ENCODE measurements at places on chromosomes 11 and 22.
A peak's percentile ranks its signal among the peaks of the same experiment; 100 is the strongest.

DNA sequence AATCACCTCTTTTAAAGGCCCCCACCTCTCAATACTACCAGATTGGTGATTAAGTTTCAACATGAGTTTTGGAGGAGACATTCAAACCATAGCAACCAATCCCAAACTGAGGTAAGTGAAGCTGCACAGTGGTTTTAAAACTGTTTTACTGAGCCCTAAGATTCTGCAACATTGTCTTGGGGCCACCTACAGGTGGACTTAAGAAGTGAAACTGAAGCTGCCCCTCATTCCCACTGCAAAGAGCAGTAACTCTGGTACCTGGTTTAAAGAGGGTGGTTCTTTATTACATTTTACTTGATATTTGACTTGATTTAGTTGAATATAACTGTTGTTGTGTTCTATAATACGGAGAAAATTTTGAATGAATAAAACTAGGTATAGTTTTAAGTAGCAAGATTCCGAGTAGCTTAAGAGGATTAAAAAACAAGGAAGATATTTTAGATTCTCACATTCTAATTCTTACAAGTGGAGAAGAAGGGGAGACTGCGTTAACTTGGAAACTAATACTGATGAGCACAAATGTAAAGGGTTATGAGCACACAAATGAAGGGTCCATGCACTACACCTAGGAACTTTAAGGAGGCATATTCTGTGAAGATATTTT is 26.7 kb downstream of the SYT9 start:
- no peak overlapping the region for H3K4me3 ChIP-seq
- DNase-seq: no peak
- peaks cover 15% of the 10 kb centered on the region for H3K4me1 ChIP-seq

GRCh38 chr11:16261836-16262644 is 94.3 kb downstream of the SOX6 start:
- H3K27ac ChIP-seq: no peak overlapping the region
- DNase-seq: no peak
- H3K27me3 ChIP-seq: no peaks in the 10 kb centered on the region
- H3K4me3 ChIP-seq: no peak overlapping the region
- H3K4me1 ChIP-seq: no peaks in the 10 kb centered on the region
- peaks cover 22% of the 10 kb centered on the region for H3K36me3 ChIP-seq

DNA sequence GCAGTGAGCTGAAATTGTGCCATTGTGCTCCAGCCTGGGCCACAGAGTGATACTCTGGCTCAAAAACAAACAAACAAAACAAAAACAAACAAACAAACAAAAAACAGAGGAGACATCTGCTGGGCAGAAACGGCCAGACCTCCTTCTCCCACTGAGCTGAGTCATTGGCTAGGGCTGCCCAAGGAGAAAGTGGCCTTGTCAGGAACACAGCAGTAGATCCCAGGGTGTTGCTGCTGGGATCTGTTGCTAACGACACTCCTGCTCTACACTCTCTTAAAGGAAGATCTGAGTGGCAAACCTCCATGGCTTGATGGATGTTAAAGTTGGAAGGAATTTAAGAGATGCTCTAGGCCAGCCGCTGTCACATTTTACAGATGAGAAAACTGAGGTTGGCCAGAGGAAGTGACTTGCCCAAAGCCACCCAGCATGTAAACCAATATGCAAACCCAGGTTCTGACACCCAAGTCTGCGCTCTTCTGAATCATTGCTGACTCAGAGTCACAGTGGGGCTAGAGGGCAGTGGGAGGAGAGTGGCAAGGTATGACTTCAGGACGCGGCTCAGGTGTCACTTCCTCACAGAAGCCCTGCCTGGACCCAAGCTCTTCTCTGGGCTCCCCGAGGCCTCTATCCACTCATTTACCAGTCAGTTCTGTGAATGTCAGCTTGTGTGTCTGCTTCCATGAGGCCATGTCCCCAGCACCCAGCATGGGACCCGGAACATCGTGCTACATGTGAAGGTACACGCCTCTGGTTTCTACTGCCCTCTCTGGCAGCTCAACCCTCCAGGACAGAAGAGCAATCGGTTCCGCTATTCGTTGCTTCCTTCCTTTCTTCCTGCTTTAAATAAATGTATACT is 11.3 kb upstream of the GDPD5 start:
- H3K27me3 ChIP-seq: no peaks in the 10 kb centered on the region
- no peak overlapping the region for H3K27ac ChIP-seq
- DNase-seq: no peak
- peaks cover 20% of the 10 kb centered on the region for H3K4me1 ChIP-seq

GRCh38 chr11:2186669-2187279 is 15.2 kb upstream of the TH start:
- H3K4me1 ChIP-seq: peaks cover 10% of the 10 kb centered on the region
- H3K27ac ChIP-seq: no peak overlapping the region
- H3K27me3 ChIP-seq: peaks cover 30% of the 10 kb centered on the region
- H3K4me3 ChIP-seq: no peak overlapping the region
- no peak for DNase-seq

DNA sequence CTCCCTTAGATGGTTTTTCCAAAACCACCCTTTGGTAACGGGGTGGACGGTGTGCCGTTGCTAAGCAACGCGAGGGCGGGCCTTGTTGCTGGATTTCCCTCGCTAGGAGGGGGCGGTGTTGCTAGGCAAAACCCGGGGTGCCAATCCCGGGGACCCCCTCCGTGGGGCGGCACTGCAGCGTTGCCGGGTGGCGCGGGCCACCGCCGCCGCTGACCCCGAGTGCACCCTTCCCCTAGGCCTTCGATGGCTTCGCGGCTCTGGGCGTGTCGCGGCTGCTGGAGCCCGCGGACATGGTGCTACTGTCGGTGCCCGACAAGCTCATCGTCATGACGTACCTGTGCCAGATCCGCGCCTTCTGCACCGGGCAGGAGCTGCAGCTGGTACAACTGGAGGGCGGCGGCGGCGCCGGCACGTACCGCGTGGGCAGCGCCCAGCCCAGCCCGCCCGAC is 8.9 kb downstream of the EHBP1L1 start:
- no peak for DNase-seq
- H3K36me3 ChIP-seq: peaks cover 6% of the 10 kb centered on the region
- H3K27me3 ChIP-seq: peaks cover 5% of the 10 kb centered on the region

DNA sequence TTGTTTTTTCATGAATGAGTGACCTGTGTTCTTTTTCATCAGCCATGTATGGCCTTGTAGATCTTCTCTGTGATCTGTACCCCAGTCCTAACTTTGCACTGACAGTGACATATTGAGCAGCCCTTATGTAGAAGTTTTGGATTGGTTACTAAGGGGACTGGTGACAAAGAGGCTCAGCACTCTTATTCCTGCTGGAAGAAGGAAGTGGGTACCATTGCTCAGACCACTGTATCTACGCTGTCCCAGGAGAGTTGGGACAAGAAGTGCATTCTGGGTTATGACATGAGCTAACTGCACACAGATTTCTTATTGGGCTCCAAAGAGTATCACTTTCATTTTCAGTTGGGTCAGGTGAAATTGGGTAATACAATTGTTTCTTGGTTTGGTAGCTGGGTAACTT is 107.8 kb upstream of the RASSF10 start:
- peaks cover 11% of the 10 kb centered on the region for H3K4me1 ChIP-seq
- no peaks in the 10 kb centered on the region for H3K27me3 ChIP-seq
- peak overlapping the region; percentile 75 for H3K27ac ChIP-seq
- peaks cover 53% of the 10 kb centered on the region for H3K36me3 ChIP-seq
- DNase-seq: no peak

DNA sequence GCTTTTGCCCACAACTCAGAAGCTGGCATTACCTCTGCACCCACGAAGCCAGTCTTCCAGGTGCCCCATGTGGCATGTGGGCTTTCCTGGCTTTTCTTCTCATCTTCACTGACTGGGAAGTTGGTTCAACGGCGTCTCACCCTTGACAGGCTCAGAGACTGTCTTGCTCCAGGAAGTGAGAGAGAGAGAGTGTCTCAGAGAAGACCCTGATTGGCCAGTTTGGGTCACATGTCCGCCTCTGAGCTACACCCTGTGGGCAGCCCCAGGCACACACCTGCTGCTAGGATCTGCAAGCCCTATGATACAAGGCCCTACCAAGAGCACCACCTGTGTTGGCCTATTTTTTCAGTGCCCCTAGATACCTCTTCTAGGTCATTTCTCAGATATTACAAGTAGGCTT is 39.0 kb downstream of the RTL6 start:
- H3K4me1 ChIP-seq: no peaks in the 10 kb centered on the region
- H3K27ac ChIP-seq: no peak overlapping the region
- no peak overlapping the region for H3K4me3 ChIP-seq
- DNase-seq: no peak
- H3K36me3 ChIP-seq: no peaks in the 10 kb centered on the region
- H3K27me3 ChIP-seq: peaks cover 33% of the 10 kb centered on the region

DNA sequence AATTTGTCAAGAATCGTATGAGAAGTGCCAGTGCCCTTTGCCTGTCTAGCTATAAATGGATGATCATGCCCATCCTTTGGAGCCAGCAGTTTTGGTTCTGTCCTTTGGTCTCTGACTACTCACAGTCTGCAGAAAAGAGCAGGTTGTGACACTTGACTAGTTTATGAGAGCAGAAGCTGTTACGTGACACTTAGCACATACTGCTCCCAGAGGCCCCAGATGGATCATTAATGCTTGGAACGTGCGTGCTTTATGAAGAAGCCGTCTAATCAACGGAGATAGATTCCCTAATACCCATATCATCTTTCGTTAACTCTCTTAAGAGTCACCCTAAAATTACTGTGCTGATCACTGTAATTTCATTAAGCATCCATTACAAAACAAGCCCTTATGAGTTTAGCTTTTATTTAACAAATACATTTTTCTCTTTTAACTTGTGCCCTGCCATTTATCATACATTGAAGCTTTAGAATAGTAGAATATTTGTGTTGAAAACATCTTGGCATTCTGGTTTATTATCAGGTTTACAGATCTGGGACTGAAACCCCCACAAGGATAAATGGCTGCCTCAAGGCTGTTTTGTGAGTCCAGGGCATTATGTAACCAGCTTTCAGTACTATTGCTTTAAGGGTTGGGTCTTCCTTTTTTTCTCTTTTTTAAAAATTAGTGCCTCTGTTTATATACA is 47.0 kb upstream of the ADORA2A start:
- H3K27me3 ChIP-seq: no peaks in the 10 kb centered on the region
- peaks cover 21% of the 10 kb centered on the region for H3K4me1 ChIP-seq
- H3K27ac ChIP-seq: peak overlapping the region; percentile 80
- no peak for DNase-seq

GRCh38 chr11:120643284-120643683 is 131.7 kb downstream of the GRIK4 start:
- H3K4me1 ChIP-seq: no peaks in the 10 kb centered on the region
- H3K27me3 ChIP-seq: peaks cover 72% of the 10 kb centered on the region
- no peak for DNase-seq
- no peak overlapping the region for H3K4me3 ChIP-seq
- no peak overlapping the region for H3K27ac ChIP-seq

DNA sequence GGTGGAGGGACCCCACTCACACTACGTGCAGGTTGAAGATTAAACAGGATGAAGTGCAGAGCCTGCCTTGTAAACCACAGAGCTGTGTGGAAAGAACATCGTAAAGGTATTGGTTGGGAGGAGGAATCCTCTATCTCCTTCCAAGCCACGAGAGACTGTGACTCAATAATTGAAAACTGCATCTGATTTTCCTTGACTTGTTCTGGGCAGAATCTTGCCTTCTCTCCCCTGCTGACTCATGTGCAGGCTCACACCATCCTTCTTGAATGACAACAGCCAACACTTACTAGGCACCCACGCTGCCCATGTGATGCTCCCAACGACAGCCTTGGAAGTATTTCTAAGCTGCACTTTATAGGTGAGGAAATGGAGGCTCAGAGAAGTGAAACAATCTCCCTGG is 563.0 kb downstream of the MIAT start:
- H3K27me3 ChIP-seq: peaks cover 26% of the 10 kb centered on the region
- H3K27ac ChIP-seq: no peak overlapping the region
- H3K4me3 ChIP-seq: no peak overlapping the region
- DNase-seq: no peak
- H3K4me1 ChIP-seq: peaks cover 22% of the 10 kb centered on the region
- H3K36me3 ChIP-seq: no peaks in the 10 kb centered on the region

- H3K36me3 ChIP-seq: no peaks in the 10 kb centered on the region
- H3K27ac ChIP-seq: no peak overlapping the region
- peaks cover 34% of the 10 kb centered on the region for H3K4me1 ChIP-seq
- DNase-seq: no peak
- no peaks in the 10 kb centered on the region for H3K27me3 ChIP-seq
Observed at GRCh38 chr11:123206791-123207434, 11.9 kb upstream of the CLMP start.

- peaks cover 2% of the 10 kb centered on the region for H3K27me3 ChIP-seq
- no peaks in the 10 kb centered on the region for H3K4me1 ChIP-seq
- no peak overlapping the region for H3K4me3 ChIP-seq
- H3K36me3 ChIP-seq: no peaks in the 10 kb centered on the region
- no peak for DNase-seq
- H3K27ac ChIP-seq: no peak overlapping the region
Observed at GRCh38 chr11:60206616-60207015, 23.7 kb upstream of the MS4A6A start.

GRCh38 chr11:131121426-131122333 is 205.4 kb upstream of the SNX19 start:
- DNase-seq: no peak
- no peaks in the 10 kb centered on the region for H3K36me3 ChIP-seq
- H3K4me3 ChIP-seq: no peak overlapping the region
- no peaks in the 10 kb centered on the region for H3K4me1 ChIP-seq
- peaks cover 11% of the 10 kb centered on the region for H3K27me3 ChIP-seq
- no peak overlapping the region for H3K27ac ChIP-seq

DNA sequence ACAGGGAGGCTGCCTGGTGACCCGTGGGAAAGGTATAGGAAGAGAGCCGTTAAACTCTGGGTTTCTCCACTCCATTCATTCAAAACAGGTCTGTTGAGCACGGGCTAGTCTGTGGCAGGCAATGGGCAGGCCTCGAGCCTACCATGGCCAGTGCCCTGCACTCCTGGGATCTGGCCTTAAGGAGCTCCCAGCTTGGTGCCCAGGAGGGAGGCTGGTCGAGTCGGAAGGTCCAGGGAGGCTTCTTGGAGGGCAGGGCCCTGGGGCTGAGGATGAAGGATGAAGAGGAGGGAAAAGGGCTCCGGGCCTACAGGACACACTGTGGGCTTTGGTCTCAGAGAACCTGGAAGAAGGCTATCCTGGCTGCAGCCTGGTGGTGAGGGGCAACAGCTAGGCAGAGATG is 41.9 kb upstream of the MN1 start:
- DNase-seq: no peak
- no peak overlapping the region for H3K4me3 ChIP-seq
- peaks cover 49% of the 10 kb centered on the region for H3K4me1 ChIP-seq
- H3K27ac ChIP-seq: peak overlapping the region; percentile 59
- H3K36me3 ChIP-seq: peaks cover 9% of the 10 kb centered on the region
- no peaks in the 10 kb centered on the region for H3K27me3 ChIP-seq

DNA sequence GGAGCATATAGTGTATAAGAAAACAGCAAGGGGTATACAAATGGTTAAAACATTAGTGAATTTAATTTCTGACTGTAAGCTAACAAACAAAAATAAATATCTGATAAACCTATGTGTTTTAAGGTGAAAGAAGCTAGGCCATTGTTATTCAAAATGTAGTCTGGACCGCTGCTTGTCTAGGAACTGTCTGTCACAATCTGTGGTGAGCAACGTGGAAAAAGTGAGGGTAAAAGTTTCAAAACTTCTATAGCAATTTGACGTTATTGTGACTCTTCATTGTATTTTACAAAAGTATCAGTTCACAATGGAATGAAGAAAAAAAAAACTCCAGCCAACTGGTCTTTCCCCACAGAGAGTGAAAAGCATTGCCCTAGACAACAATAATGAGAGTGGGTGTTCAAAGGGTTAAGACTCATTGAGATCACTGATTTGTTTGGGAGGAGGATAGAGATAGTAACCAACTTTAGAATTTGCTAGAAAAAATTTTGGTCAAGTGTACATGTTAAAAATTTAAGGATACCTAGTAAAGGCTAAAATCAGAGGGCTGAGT is 79.1 kb downstream of the UVRAG start:
- no peak for DNase-seq
- H3K4me1 ChIP-seq: peaks cover 1% of the 10 kb centered on the region
- H3K27me3 ChIP-seq: no peaks in the 10 kb centered on the region
- no peak overlapping the region for H3K4me3 ChIP-seq
